ENCODE measurements at places on chromosomes 3 and 15. TPM values are rescaled to one million over a fixed set of nuclear protein-coding genes. Genes with fewer than 3 reads are reported as not detected.

The SLC9C1 gene
- 0.31 TPM for total RNA-seq

The ROBO2 gene
- 12.3 TPM for total RNA-seq

DNA sequence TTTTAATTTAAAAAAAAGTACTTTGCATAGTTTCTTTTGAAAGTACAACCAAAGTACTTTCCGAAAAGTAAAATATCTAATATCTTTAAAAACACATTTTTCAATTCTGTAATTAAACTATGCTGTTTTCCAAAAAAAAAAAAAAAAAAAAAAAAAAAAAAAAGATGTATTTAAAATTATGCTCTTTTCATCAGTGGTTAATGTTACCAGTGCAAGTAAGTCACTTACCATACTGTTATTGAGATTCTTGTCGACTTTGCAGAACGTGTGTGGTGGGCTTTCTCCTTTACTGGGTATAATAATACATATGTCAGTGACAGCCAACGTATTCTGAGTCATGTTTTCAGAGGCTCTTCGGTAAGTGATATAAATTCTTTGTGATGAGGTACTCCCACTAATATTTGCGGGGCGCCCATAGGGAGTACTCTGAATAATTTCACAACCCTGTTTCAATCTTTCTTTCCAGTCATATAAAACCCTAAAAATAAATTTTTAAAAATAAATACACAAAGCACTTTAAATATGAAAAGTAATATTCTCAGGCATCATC is 39.9 kb downstream of the DENND4A start:
- H3K4me1 ChIP-seq, result no peaks in the 10 kb centered on the region
- DNase-seq, result no peak
- H3K27me3 ChIP-seq, result no peaks in the 10 kb centered on the region
- H3K4me3 ChIP-seq, result no peak overlapping the region
- H3K36me3 ChIP-seq, result no peaks in the 10 kb centered on the region

- H3K27ac ChIP-seq, result no peak overlapping the region
Observed at GRCh38 chr15:81331600-81331999, 7.7 kb upstream of the STARD5 start.
